ENCODE measurements at places on chromosomes 1 and 21. TPM values are rescaled to one million over a fixed set of nuclear protein-coding genes. Genes with fewer than 3 reads are reported as not detected.
A peak's percentile ranks its signal among the peaks of the same experiment; 100 is the strongest.

DNA sequence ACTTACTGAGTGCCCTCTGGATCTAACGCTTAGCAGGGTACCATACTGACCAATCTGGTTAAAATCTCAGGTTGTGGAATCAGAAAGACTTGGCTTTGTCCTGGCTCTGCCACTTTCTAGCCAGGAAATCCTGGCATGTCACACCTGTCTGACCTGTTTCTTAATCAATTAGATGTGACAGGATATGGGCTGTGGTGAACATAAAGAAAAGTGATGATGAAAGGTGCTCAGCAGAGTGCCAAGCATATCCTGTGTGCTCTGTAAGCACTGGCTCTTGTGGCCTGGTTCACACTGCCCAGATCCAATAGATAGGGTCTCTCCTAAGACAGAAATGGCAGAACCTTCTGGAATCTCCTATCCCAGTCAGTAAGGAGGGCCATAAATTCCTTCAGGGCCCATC lies 53.9 kb downstream of the PHC2 start:
- no peak for DNase-seq

DNA sequence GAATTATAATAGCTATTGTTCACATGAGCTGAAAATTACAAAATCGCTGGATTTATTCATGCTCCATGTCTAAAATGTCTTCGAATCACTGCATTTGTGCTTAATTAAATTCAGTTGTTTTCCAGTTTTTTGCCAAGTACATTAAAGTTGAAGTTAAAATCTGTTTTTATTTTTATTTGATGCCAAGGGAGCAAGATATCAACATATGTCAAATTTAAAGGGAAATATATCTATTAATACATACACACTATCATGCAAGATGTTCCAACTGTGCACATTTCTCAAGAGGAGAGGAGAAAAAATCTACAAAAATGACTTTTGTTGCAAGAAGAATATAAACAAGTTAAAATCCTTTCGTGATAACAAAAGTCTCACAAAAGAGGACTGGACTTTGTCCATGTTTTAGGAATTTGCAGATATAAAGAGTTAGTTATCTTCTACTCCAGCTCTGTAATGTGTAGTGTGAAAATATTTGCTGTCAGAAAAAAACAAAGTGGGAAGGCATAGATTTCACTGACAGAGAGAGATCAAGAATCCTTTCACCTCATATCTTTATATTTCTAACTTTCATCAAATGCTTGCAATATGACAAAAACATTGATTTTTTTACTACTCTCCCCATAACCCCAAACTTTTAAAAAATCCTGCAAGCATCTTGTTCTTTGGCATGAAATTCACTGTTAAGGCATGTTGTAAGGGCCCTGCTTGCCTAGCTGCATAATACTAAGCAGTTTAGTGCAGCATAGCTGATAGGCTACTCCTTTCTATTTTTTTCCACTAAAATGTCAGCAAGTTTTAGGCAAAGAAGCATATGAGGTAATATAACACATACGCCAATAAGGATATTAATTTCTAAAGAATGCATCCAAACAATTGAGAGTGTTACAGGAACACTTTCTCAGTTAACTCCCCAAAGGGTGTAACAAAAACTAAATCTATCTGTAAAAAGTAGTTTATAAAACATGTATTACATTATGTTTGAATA lies 340.2 kb upstream of the ADAMTS5 start:
- no peak for DNase-seq

GRCh38 chr21:15468368-15468767 lies 261.4 kb upstream of the USP25 start:
- no peak for DNase-seq

DNA sequence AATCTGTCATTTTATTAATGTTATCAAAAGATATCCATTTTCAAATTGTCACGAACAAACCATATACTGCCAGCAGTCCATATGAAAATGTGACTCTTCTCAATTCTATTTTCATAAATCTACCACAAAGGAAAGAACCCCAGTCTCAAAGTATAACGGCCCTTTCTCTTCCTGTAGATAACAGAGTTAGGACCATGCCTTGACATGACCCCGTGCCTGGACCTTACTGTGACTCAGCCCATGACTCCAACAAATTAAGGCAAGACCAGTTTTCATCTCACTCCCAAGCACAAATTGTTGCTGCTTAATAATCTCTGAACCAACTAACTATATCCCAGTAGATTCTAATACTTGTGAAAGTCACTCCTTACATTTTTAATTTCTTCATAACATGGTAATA lies 124.4 kb upstream of the NFIA start:
- DNase-seq: no peak

DNA sequence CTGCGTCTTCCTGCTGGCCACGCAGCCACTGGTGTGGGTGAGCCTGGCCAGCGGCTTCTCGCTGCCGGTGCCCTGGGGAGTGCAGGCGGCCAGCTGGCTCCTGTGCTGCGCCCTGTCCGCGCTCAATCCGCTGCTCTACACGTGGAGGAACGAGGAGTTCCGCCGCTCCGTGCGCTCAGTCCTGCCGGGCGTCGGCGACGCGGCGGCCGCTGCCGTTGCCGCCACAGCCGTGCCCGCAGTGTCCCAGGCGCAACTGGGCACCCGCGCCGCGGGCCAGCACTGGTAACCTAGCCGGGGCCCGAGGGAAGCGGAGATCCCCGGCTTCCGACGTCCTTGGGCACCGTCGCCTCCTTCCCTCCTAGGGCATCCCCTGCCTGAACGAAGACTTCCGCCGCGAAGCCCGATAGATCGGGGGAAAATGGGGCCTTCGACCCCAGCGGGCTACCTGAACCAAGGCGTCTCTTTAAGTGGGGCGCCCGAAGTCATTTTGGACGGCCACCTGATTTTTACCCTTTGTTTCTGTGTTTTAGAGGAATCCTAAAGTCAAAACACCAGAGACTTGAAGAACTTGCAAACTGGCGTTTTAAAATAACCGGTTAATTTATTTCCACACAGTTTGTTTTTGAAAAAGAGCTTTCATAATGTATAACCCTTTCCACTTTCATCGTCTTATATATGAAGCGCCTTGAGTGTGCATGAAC lies 2.0 kb downstream of the GPR88 start:
- peak; percentile 18 for DNase-seq

KIAA0040 gene
- 2.4 TPM for total RNA-seq

Measured in progenitor cell of endocrine pancreas (in vitro differentiated cells).